ENCODE measurements at places on chromosomes 6 and 20.

DNA sequence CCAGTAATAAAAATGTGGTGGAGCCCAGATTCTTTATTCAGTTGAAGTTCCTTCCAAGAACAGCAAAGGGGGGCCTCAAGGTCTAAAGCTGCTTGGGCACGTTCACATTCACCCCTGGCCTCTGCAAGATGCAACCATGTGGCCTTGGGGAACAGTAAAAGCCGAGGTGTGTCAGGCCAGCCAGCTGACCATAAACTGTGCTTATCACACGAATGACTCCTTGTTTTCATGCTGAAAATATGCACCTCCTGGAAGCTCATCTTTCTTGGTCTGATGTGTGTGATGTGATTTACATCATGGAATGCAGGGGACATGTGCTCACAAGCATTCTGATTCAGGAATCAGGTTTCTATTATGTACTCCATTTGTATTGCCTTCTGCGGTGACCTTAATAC is 211.6 kb upstream of the MARCKS start:
- DNase-seq = peak; percentile 38

- DNase-seq = no peak
These were observed 9.6 kb downstream of the PEX7 start for GRCh38 chr6:136831873-136832562.

GRCh38 chr6:111803371-111803770 is 69.9 kb downstream of the FYN start:
- no peak for DNase-seq

DNA sequence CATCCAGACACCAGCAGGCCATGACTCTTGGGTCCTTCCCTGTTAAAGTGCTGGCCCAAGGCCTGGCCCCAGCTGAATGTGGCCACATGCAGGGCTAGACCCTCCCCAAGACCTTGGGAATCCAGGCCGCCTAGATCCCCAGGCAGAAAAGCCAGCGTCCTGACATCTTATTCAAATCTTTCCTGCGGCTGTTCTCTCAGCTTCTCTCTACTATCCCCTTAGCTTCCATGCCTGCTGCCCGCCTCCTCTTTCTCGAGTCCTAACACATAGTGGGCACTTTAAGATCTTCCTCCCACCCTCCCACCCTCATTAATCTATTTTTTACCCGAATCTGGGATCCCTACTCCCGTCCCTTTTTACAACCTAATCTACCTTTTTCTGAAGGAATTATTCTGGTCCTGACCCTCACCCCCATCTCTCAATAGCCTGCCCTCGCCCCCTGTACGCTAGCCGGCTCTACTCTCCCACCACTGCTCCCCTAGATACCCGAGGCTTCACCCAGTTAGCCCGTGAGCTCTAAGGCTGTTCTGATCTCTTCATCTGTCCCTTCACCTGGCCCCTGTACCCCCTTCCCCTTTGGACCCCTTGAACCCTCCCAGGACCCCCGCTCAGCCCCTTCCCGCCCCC is at the start of gene CCHCR1:
TSS of gene CCHCR1 (minus strand) at position 290 of the 627 bp plus-strand sequence. CDS start at position 88, 202 bp downstream.
- DNase-seq = no peak

DNA sequence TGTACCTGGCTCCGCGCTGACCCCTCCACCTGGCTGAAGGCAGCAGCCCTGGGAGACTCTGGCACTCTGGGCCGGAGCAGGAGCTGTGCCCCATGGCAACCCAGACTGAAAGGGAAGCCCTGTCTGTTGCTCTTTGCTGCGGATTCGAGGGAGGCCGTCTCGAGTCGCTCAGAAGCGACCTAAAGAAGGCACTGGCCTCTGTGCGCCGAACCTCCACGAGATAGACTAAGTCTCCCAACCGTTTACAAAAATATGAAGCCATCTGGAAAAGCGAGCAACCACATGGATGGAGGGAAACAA is 10.5 kb upstream of the TBX18 start:
- DNase-seq = no peak

GRCh38 chr6:25635886-25636317 is 16.1 kb upstream of the SCGN start:
- DNase-seq = no peak

GRCh38 chr6:138410048-138410735 is 6.2 kb downstream of the HEBP2 start:
- DNase-seq = no peak

DNA sequence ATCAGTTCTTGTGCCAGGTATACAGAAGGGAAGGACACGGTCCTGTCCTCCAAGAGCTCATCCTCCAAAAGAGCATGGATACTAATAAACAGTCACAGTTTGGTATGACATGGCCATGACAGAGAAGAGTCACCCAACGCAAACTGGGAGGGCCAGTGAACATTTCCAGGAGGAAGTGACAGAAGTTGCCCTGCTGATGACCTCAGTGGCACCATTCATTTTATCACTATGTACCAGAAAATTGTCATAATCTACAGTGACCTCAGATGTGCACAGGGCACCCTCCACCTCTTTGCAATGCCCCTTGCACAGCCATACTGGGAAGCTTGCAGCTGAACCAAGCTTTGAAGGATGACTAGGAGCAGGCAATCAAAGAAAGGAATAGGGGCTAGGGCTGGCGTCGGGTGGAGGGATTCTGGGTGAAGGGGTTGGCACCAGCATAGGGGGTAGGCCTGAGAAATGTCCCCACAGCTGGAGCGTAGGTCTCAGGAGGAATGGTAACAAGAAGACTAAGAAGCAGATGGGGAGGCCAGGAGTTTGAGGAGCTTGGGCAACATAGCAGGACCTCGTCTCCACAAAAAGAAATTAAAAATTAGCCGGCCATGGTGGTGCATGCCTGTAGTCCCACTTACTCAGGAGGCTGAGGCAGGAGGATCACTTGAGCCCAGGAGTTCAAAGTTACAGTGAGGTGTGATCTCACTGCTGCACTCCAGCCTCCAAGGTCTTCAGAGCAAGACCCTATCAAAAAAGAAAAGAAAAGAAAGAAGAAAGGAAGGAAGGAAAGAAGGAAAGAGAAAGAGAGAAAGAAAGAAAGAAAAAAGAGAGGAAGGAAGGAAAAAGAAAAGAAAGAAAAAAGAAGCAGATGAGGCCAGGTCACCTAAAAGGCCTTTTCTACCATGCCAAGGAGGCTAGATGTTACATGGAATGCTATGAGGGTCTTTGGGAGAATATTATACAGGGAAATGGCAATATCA is 65.3 kb upstream of the SNX9 start:
- DNase-seq = no peak

DNA sequence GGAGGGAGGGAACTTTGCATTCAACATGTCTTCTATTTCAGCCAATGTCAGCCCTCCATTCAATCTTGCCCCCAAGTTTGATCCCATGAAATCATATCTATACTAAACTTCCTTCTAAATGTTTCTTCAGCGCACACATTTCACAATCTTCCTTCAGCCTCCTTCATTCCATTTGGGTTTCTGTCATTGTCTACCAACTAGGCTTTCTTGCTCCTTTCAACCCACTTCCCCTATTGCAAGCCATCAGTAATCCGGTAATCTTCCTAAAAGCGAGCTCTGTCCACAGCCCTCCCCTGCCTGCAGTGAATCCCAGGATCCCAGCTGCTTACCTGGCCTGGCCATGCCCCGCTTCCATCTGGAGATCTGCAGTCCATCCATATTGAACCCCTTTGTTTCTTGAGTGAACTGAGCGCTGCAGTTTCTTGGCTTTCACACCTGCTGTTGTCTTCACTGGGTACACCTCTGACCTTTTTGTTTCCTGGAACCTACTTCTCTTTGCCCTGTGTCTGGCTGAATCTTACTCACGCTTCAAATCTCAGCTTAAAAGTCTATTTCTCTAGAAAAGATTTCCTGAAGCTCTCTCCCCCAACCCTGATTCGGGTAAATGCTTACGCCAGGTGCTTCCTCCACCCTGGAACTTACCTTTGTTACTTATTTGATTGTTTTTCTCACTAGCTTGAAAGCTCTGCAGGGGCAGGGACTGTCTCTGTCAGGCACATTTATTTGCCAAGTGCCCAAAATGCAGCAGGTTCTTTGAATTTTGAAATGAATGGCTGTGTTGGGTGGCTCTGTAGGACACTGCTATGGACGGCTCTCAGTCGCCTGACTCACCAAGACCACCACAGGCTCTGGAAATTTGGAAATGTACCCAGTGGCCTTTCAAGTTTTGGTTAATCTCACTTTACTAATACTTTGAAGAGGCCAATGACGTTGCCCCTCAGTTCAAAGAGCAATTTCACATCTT is 50.3 kb downstream of the ADTRP start:
- DNase-seq = no peak
